ENCODE measurements at places on chromosomes 5 and 9.

DNA sequence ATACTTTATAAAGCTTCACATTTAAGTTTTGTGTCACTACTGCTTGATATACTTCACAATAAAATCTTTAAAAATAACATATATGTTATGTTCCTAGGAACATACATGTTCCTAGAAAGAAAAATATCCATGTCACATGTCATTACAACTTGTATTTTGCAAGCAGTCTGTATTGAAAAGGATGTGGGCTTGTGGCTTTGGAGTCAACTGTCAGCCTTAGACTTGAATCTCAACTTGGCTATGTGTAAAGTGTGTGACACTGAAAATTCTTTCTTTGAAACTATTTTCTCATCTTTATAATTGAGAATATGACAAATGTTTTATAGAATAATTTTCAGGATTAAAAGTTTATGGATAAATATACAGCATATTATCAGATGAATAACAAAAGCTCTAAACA lies 273.1 kb downstream of the KIAA0825 start:
- no peak for DNase-seq

- DNase-seq = peak; percentile 53
Measured at GRCh38 chr5:169742771-169743296, 105.8 kb downstream of the DOCK2 start.

DNA sequence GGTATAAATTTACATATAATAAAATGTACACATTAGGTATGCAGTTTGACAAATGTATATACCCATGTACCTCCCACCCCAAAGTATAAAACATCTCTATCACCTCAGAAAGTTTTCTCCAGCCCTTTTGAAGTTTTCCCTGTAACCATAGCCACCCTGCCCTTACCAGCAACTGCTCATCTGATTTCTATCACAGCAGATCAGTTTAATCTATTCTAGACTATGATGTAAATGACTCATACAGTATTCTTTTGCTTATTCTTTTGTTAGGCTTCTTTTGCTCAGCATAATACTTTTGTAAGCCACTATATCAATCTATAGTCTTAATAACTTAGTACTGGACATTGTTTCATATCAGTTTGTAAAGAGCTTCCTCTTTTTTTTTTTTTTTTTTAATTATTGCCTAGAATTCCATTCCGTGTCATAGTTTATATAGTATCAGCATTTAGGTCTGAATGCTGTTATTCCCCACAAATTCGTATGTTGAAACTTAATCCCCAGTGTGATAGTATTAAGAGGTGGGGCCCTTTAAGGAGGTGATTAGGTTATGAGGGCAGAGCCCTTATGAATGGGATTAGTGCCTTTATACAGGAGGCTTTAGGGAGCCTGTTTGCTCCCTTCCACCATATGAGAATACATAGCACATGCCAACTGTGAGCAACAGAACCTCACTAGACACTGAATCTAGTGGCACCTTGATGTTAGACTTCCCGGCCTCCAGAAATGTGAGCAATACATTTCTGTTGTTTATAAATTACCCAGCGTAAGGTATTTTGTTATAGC lies 20.3 kb downstream of the MELK start:
- no peak for DNase-seq

DNA sequence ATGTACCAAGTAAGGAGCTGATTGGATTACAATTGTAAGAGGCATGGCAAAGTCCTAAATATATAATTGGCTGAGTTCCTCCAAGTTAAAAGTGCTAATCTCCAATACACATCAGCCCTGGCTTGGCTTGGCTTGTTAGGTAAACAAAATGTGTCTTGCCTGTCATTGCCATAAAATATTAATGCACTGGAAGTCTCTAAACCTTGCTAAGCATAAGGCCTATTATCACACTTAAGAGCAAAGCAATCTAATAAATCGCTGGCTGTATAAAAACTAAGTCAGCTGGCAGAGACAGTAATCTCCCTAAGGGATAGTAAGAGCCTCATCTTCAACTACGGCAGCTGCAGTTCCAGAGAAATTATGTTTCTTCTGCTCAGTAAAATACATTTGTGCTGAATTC lies 418.6 kb upstream of the GRAMD2B start:
- no peak for DNase-seq

DNA sequence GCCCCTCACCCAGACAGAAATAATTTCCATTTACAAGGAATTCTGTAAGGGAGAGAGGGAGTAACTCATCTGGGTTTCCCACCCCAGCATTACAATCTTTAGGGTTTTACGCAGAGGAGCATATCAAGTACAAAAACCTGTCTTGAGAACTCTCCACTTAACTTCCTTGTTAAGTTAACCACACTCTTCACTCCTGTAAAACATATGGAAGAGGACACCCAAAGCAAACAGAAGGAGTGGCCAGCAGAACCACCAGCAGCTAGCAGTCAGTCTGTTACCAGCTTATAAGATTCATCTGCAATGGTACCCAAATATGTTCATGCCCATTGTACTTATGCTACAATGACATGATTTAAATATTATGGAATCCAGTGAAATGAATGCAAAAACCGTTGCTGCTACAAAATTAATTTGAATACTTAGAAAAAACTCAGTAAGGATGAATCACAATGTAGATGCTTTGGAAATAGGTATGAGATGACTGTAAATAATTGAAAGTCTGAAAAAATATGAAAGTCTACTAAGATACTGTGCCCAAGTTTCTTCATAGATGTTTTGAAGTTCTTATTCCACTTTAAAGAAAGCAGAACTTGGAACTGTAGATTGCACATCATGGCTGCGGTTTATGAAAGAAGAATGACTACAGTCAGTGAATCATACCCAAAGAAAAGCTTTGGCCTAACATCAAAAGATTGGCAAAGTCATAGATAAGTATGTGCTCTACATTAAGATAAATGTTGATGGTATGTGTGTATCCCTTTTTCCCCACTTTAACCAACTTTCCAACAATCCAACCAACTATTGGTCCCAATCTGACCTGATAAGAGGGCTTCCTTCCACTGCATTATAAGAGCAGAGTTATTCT lies 233.6 kb downstream of the ACTL7B start:
- no peak for DNase-seq

- peak; percentile 50 for DNase-seq
Measured at GRCh38 chr5:145777445-145778063, 57.6 kb downstream of the PRELID2 start.
